Mesenteric fat pad (tissue), 1 donor: ENCODE measurements at places on chromosomes 2 and 18. TPM values are rescaled to one million over a fixed set of nuclear protein-coding genes. Genes with fewer than 3 reads are reported as not detected.

FOXD4L1 gene
- total RNA-seq = not detected

PSMA8 gene
- total RNA-seq = not detected

DNA sequence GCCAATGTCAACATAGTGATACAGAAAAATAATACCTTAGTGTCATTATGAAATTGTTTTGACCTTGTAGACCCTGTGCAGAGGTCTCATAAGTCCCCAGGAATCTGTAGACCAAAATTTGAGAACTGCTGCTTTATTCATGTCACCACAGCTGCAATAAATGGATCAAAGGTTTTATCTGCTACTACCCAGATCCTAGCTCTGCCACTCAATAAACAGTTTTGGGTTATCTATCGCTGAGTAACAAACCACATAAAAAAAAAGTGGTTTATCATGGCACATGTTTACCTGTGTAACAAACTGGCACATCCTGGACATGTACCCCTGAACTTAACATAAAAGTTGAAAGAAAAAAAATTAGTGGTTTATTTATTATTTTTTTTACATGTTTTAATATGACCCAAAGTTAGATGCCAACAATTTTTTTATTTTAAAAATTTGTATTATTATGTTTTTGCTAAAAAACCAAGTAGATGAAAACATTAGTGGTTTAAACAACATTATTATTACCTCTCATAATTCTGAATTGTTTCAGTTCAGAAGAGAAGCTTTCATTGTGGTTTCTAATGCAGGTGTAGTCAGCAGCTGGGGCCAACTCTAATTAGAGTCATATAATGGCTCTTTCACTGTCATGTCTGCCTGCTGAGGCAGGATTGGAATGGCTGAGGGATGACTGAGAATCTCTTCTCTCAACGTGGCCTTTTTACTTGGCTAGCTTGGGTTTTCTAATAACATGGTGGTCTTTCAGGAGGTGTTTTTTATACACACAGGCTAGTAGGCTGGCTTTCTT, 103.3 kb upstream of the SLC38A11 start:
- no peak for DNase-seq

RESP18 gene
- total RNA-seq = not detected

DNA sequence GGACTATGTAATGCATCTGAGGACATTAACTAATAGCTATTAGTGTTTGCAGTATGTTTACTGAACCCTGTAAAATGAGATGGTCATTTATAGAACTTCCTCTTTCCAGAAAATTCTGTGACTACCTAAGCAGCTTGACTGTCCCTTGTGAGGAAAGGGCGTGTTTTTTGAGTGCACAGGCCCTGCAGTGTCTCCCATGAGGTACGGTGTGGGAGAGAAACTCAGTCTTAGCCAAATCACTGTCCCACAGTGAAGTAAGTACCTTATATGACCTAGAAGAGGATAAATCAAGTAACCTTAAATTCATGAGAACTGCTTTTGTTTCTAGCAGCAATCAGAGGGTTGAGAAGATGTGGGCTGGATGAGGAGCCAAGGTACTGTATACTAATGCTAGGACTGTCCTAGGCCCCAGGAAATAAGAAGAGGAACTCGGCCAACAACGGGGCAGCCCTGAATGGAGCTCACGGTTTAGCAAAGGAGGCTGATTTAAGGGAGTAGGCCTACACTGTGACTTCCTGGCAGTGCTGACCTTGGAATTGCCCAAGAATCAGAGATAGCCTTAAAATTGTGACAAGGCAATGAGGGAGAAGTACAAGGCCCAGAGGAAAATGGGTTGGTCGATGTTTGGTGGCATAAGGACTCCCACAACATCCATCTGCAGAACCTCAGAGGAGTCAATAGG, 103.5 kb upstream of the CTAGE1 start:
- no peak for DNase-seq

DNA sequence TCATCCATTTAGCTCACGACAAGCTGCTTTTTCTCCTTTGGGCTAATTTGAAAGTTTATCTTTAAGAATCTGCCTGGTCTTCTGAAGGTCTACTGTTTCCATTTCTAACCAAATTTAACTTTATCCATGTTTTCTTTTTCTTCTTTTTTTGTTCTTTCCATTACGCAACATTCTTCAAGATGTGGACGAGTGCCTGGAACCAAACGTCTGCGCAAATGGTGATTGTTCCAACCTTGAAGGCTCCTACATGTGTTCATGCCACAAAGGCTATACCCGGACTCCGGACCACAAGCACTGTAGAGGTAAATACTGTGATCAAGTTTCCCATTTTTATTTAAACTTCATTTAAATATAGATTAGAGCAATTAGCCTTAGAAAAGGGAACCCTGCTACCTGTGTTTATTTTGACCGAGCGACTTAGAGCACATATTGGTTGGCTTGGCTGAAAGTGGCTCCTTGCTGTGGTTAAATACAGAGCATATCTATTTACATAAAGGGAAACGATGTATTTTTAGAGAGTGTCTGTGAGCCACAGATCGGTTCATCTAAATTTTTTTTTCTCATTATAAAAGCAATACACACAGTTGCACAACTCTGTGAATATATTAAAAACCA, 183.4 kb upstream of the RASGRP3 start:
- DNase-seq = no peak

- no peak for DNase-seq
Measured at GRCh38 chr2:220154304-220154703, 526.9 kb downstream of the SLC4A3 start.

DNA sequence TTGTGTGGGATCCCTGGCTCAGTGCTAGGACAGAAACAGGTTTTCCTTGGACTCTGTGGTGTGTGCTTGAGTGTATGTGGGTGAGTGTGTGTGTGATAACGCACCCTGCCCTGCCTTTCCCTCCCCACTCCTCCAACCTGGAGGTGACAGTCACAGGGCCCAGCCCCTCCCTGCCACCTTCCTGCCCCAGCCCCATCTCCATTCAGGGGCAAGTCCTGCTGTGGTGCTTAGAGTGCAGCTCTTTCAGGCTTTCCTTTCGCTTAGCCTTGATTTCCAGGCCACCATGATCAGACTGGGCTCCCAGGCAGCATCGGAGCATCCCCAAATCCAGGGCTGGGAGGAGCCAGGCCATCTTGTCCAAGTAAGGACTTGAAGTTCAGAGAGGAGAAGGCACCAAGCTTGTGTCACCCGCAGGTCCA, 185.2 kb downstream of the ZFP36L2 start:
- no peak for DNase-seq

COQ10B gene
- 38.2 TPM for total RNA-seq

- DNase-seq = no peak
Measured at GRCh38 chr18:68299906-68300305, 415.0 kb downstream of the TMX3 start.

DNA sequence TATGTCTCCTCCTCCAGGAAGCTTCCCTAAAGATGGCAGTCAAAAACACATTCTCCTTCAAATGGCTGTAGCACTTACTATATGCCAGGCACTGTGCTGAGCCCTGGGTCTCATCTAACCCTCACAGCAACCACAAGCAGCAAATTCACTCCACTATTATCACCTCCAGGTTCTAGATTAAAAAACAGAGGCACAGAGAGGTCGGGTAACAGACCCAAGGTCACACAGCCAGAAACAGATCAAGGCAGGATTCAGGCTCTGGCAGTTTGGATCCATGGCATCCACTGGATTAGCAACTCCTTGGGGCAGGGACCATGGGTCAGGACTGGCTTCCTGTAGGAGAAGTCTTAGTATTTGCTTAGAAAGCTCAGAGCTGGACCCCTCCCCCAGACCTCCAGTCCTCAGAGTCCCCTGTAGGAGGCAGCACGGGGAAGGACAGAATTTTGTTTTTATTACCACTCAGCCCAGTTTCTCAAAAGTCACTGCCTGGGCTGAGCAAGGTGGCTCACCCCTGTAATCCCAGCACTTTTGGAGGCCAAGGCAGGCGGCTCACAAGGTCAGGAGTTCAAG, 34.4 kb downstream of the ZFP36L2 start:
- DNase-seq = no peak

DNA sequence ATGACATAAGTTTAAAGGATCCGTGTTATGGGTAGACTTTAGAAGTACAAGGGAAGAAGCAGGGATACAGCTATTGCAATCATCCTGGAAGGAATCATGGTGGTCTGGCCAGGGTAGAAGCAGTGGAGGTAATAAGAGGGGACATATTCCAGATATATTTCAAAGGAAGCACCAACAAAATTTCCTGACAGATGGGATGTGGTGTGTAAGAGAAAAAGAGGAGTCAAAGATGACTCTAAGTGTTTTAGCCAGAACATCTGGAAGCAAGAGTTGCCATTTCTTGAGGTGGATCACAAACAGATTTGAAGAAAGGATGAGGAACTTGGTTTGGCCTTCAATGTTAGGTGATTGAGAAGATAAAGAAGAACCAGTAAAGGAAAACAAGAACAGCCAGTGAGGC, 133.1 kb upstream of the CTAGE1 start:
- no peak for DNase-seq

DNA sequence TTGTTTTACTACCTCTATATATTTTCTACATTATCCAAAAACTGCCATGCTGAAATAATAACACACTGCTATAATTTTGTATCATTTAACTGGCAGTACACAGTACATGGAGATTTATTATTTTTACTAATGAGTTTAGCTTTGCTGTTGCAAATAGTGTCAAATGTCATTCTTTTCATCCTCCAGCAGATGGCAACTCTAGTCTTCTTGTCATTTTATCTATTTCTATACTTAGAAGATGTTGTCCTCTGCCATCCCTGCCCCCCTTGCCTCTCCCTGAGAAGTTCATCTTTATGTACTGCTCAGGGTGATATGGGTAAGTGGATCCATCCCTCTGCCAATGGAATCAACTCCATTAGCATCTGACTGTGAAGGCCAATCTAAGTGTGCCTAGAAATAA, 21.7 kb upstream of the LRRTM1 start:
- no peak for DNase-seq

DNA sequence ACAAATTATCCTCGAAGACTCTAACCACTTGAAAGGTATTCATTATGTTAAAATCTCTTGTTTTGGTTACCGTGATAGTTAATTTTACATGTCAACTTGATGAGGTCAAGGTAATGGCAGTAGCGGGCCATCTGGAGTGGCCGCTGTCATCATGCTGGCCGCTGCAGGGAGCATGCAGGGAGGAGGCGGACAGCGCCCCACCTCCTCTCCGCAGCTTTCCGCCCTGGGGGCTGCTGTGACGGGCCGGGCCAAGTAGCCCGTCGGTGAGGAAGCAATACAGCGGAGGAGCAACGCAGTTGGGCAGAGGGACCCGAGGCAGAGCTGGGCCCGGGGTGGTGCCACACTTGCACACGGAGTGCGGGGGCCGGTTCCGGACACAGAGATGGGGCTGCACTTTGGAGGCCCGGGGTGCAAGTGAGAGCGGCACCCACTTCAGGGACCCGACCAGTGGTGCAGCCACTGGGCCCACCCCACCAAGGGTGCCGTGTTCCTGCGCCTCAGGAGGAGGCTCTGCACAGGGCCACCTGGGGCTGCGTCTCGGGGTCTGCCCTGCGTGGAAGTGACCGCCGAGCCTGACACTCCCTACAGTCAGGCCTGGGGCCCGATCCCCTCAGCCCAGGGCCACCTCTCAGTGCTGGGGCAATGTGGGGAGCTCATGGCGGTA, 452.4 kb downstream of the LRATD1 start:
- no peak for DNase-seq

PUS10 gene
- 2.8 TPM for total RNA-seq

SLC25A52 gene
- total RNA-seq = not detected

GRCh38 chr18:38900031-38900430, 1334.4 kb upstream of the CELF4 start:
- DNase-seq = no peak

DNA sequence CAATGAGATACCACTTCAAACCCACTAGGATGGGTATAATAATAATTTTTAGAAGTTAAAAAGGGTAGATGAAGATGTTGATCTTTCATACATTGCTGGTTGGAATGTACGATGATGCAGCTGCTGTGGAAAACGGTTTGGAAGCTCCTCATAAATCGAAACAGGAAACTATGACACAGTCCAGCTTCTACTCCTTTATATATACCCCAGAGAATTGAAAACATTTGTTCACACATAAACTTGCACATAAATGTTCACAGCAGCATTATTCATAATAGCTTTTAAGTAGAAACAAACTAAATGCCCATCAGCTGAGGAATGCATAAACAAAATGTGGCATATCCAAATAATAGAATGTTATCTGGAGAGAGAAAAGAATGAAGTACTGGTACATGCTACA, 95.0 kb downstream of the STRADB start:
- DNase-seq = no peak

- DNase-seq = no peak
Measured at GRCh38 chr18:59048378-59048777, 91.3 kb upstream of the SEC11C start.

DNA sequence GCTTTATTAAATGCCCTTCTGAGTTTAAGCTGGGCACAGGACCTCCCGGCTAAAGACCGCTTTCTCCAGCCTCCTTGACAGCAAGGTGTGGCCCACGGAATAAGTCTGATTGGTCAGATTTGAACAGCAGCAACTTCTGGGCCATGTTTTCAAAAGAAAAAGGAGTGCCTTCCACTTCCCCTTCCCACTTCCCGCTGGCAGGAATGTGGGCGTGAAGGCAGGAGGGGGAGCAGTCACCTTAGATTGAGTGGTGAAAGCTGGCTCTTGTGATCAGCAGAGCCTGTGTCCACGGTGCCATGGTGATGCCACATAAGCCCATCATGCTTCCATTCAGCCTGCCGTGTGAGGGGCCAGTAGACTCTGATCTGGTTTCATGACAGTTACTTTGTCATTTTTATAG, 136.6 kb upstream of the GLI2 start:
- no peak for DNase-seq
